Cerebellar nuclear complex (tissue), 1 donor: ENCODE measurements at places on chromosomes 13 and 19.

DNA sequence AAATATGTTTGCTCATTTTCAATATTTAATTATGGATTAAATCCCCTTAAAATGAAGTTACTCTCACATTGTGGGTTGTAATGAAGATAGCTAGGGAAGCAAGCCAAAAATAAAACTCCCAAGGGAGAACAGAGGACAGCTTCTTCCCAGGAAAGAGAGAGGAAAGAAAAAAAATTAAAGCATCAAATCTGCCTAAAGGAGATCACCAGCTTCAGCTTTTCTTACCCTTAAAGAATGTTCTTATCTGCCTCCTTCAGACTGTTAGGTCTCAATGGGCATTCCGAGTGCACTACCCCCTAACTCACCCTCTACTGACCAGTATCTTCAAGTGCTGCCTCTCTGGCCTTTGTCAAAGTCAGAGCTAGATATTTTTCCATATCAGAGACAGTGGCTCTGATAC, 55.2 kb downstream of the XPO4 start:
- no peak for DNase-seq

DNA sequence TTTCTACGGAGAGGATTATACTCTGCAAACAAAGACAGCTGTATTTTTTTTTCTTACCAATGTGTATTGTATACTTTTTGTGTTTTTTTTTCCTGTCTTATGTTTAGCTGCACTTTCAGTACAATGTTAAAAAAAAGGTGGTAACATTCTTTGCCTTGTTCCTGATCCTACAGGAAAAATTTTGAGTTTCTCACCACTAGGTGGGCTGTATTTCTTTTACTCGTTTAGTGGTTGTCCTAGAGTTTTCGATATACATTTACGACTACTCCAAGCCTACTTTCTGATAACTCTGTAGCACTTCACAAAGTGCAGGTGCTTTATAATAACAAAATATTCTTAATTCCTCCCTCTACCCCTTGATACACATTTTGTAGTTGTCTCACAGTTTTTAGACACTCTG, 652.2 kb downstream of the UQCRFS1 start:
- DNase-seq = no peak

DNA sequence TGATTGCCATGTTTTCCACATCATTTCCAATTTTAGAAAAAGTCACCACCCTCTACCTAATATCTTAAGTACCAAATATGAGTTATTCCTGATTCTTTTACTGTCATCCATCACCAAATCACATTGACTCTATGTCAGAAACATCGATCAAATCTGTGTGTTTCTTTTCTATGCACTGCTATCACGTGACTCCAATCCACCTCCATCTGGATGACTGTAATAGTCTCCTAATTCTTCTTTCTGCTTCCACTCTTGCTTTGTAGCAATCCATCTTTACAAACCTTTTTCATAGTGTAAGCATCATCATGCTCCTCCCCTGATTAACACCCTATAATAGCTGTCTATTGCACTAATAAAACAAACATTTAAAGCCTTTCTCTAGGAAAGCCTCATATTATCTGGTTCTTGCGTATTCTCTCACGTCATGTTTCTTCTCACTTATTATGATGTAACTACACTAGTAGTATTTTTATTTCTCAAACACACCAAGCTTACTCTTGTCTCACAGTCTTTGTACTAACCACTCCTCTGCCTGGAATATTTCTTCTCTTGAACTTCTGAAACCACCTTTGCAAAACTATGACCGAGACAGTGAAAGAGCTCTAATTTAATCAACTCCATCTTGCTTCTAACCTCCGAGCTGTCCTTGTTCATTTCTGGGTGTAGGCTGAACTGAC, 10.7 kb upstream of the FPR3 start:
- no peak for DNase-seq

- DNase-seq = no peak
Measured at GRCh38 chr13:110179116-110179856, 127.7 kb downstream of the COL4A1 start.

DNA sequence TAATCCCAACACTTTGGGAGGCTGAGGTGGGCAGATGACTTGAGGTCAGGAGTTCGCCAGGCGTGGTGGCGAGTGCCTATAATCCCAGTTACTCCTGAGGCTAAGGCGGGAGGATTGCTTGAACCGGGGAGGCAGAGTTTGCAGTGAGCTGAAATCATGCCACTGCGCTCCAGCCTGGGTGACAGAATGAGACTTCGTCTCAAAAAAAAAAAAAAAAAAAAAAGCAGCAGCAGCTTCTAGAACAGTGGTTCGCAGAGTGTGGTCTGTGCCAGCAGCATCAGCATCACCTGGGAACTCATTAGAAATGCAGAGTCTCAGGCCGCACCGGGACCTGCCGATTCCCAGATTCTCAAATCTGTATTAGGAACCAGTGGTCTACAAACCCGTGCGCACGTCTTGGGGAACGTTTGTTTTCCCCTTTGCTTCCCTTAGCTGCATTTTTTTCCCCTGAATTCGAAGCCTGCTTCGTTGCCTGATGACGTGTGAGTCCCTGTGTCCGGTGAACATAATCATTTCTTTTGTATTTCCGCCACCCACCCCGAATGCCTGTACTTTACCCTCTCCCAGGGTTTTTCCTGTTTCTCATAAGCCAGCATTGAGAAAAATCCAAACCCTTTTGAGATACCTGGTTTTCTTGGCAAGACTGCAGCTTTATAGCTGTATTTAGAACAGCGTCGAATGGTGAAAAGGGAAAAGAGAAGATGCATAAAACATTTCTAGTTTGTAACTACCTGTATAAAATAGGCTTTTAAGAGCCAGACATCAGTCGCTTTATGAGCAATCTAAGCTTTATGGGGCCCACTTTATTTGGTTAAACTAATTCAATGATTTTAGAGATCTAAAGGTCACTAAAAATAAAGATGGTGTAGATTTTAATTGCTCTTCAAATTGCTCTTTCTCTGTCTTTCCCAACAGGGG, 49.8 kb downstream of the BICRA start:
- DNase-seq = no peak

DNA sequence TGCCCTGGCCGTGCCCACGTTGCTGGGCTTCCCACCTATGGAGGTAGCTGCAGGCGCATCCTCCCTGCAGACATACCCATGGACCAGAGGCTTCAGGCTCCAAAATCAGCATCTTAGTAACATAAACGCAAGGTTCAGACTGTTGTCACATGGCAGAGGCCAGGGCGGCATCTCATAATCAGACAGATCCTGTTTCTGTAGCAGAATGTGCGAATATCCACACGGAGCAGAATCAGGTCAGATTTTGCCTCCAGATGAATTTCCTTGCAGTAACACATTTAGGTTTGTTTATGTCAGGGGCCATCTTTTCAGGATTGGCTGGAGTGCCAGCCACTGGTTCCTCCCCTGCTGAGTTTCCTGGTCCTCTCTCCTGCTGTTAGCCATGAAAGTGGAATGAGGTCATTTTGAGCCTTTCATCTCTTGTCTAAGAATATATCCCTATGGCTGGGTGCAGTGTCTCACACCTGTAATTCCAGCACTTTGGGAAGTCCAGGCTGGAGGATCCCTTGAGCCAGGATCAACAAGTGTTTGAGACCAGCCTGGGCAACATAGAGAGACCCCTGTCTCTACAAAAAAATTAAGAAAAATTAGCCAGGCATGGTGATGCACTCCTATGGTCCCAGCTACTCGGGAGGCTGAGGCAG, 20.5 kb downstream of the SMARCA4 start:
- DNase-seq = no peak

DNA sequence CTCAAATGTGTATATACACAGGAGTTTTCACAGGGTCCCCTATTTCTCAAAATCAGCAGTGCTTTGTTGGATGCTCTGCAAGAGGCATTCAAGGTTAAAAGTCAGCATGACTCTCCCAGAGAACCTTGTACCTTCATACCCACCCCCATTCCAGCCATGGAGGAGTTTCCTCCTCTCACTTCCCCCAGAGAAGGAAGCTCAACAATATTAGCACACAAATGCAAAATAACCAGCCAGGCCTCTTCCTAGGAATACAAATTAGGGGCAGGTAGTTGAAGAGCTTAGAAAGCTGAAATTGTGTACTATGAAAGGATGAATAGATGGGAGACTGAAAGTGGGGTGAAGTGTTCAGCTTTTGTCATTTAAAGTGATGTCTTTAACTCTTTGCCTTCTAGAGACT, 43.8 kb downstream of the SPRY2 start:
- no peak for DNase-seq

DNA sequence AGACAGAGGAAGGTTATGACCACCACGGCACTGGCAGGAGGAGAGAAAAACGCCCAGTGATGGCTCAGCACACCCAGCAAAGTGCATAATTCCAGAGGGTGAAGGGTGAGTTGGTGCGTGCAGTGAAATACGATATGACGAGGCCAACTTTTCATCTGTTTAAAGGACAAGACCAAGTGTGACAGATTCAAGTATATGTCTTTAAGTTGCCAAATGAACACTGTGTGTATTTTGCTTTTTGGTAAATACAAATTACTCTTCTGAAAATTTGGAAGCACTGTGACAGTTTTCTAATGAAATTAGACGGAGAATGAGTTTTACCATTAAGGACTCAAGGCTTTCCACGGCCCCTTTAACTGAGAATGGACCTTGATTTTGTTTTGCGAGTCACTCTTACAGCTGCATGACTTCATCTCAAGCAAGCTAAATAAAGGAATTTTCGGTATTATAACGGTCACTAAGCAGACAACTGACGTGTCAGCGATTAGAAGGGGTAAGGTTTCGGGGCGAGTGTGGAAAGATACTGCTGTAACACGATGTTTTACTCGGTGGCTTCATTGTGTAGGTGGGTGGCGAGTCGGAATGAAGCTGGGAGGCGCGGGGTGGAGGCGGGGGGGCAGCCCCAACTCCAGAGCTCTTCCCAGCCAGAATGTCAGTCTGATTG, 22.8 kb downstream of the COL4A2 start:
- DNase-seq = no peak

DNA sequence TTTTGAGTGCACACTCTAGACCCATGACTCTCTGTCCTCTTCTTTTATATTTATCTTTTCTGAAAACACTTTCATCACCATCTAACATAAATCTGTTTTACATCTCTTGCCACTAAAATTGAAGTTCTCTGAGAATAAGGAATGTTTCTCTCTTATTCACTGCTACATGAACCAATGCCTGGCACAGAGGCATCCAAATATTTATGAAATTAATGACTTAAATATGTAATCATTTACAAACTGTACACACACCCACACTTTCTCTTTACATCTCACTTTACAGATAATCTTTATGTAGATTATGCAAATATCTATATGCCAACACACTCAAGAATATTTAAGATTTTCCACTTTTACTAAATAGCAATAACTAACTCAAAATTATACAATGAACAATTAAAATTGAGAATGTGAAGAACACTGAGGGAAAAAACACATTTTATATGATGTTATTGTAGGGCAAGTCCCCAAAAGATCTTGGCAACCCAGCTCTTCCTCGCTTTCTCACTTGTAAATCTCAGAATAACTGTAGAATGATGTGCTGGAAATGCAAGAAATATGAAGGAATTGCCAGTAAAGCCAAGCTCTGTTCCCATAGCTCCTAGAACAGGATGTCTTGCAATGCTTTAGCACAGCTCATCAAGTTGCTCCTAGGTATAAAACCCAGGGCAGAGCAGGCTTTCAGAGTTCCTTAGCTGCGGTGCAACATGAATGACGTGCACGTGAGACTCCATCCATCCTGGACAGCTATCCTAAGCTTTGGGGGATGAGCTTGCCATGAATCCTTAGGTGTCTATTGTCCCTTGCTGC, 50.7 kb downstream of the UGGT2 start:
- no peak for DNase-seq

GRCh38 chr13:69450245-69450644, 657.4 kb upstream of the ATXN8OS start:
- no peak for DNase-seq

DNA sequence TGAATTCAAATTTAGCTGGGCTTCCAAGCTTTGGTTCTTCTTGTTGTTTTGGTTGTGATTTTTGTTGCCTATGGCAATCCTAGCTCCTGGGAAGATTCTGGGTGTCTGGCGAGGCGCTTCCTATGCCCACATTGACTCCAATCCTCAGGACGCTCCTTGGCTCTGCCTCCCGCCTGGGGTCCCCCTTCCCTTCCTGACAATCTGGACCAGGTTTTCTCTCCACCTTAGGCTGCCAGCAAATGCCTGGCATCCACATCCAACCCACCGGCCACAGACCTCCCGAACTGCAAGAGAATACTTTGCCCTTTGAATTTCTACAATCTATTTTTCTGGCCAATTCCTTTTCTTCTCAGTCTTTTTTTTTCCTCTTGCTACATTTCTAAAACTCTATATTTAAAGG, 186.9 kb upstream of the UBL3 start:
- DNase-seq = no peak

- DNase-seq = no peak
Measured at GRCh38 chr13:94548821-94549231, 47.1 kb downstream of the TGDS start.

DNA sequence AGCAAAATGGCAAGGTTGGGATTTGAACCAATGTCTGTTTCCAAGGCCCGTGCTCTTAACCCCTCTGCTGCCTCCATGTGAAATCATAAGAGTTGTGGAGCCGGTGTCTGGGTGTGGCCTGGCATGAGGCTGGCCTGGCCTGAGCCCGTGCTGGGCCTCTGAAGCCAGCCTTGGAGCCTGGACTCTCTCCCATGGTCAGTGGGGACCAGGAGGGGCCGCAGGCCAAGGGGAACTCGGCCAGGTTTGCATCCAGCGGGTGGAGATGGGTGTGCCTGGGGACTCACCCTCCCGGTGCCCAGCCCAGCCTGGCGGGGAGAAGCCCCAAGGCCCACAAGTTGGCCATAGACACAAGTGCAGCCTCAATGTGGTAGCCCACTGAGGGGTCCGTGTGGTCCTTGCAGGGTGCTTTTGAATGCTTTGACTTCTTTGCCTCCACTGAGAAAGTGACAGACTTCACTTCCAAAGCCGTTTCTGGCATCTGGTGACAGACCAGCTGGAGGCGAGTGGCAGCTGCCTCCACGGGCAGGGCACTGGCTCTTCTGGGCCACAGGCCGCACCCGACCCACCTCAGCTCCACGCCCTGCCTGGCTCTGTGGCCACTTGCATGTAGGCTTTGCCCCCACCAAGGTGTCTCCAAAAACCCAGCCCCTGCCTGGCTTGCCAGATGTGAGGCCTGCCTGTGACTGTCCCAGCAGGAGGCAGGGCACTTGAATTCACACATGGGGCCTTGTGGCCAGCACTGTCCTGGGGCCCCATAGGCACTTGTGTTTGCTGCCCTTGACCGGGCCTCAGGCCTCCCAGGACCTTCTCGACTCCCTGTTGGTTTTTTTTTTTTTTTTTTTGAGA, 26.2 kb upstream of the NCCRP1 start:
- DNase-seq = no peak

- DNase-seq = no peak
Measured at GRCh38 chr19:35459414-35460082, 11.5 kb downstream of the FFAR2 start.

GRCh38 chr13:95406176-95406575, 104.9 kb upstream of the ABCC4 start:
- no peak for DNase-seq
